ENCODE measurements at places on chromosomes 4 and X.

DNA sequence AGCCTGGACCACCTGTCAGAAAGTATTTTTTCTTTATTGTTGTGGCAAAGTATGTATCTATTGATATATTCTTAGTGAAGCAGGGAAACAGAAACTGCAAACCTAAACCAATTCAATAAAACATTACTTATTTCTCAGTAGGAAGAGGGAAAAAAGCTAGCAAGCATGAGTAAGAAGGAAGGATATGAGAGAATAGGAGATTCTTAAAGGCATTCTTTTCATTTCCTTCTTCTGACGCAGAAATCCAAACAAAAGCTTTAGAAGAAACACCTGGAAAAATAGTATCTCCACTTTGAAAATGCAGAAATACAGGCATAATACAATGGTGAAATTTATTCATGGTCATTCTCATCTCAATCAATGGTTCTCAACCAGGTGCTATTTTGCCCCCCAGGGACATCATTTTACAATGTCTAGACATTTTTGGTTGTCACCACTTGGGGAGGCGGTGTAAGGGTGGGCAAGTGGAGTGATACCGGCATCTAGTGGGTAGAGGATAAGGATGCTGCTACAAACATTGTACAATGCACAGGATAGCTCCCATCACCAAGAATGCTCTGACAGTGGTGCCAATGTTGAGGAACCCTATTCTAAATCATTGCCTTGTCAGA lies 21.7 kb upstream of the ATXN3L start:
- peak; percentile 17 for DNase-seq

- DNase-seq = peak; percentile 24
Measured at GRCh38 chr4:85929961-85930665, 429.7 kb downstream of the MAPK10 start.

DNA sequence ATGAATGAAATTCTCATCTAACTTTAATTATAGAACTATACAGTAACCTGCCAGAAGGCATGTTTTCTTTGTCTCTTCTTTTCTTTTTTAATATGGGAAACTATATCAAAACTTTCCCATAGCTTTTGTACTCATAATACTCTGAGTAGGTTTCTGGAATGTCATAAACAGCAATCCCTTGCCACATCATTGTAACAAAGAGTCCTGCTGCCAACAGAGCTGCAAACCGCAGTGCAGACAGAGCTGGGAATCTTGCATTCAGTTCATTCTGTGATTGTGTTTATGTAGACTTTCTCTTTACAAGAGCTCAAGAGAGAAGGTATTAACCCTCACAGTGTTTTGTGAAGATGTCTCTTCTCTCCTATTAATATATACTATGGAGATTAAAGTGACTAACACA lies 304.4 kb upstream of the SLIT2 start:
- peak; percentile 71 for DNase-seq

- DNase-seq = no peak
Measured at GRCh38 chr4:147943159-147943638, 211.3 kb downstream of the ARHGAP10 start.

- no peak for DNase-seq
Measured at GRCh38 chr4:140088323-140088967, 65.5 kb downstream of the MAML3 start.

DNA sequence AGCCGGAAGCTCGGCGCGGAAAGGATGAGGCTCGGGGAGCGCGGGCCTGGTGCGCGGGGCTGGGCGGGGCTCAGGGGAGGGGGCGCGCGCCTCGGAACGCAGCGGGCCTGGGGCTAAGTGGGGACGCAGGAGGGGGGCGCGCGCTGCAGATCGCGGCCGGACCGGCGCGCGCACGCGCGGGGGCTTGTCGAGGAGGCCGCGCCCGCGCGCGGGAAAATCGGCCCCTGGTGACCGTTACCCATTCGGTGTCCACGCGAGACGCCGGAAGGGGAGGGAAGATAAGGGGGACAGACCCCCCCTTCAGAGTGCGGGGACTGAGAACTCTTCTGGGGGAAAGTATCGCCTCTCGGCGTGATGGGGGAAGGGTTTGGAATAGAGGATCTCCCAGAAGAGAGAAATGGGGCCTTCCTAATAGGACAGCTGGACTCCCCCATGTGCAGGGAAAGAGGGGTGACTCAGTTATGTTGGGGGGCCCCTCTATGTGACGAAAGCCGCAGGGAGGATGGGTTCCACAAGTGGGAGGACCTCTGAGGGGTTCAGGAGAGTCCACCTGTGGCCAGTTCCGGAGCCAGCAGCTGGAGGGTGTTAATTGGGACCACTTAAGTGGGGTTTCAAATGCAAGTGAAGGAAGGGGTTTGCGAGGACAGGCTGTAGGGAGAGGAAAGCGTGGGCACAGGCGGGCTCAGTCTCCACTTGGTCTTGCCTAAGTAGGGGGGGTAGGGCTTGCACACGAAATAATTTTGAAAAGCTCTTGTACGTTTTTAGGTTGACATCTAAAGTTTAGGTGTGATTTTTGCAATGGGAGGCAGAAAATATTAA lies 584 bp downstream of the SUV39H1 start:
- peak; percentile 25 for DNase-seq

- no peak for DNase-seq
Measured at GRCh38 chr4:183765251-183765911, 106.3 kb downstream of the TRAPPC11 start.

GRCh38 chr4:16729336-16729735 lies 169.1 kb downstream of the LDB2 start:
- no peak for DNase-seq

DNA sequence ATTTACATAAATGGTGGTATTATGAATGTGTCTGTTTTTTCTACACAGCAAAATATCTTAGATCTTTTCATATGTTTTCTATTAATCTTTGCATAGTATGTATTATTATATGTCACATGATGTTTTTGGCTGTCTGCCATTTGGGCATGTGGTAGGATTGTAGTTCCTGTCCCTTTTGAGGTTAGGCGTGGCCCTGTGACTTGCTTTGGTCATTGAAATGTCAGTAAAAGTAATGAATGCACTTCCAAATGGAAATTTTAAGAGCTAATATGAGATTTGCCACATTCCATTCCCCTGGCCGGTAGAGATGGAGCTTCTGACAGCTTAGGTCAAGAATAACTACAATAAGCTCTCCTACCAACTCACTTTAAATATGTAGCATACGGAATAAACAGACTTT lies 45.1 kb downstream of the JADE3 start:
- no peak for DNase-seq

DNA sequence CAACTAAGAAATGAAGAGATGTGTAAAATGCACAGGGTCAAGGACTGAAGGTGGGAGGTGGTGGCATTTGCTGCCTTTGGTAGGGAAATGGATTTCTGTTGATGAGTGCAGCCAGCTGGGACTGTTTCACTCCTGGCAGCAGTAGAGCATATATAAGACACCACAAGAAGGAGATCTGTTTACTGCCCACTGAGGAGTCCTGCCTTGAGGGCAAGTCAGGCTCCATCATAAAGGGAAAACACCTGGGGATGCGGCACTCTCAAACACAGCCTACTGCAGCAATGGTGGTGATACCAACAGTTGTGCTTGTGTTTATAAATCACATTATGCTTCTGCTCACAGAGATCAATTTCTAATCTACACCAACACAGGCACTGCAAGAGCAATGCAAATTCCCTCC lies 222.1 kb downstream of the TACR3 start:
- DNase-seq = no peak

- no peak for DNase-seq
Measured at GRCh38 chr4:129672941-129673340, 577.0 kb downstream of the C4orf33 start.

DNA sequence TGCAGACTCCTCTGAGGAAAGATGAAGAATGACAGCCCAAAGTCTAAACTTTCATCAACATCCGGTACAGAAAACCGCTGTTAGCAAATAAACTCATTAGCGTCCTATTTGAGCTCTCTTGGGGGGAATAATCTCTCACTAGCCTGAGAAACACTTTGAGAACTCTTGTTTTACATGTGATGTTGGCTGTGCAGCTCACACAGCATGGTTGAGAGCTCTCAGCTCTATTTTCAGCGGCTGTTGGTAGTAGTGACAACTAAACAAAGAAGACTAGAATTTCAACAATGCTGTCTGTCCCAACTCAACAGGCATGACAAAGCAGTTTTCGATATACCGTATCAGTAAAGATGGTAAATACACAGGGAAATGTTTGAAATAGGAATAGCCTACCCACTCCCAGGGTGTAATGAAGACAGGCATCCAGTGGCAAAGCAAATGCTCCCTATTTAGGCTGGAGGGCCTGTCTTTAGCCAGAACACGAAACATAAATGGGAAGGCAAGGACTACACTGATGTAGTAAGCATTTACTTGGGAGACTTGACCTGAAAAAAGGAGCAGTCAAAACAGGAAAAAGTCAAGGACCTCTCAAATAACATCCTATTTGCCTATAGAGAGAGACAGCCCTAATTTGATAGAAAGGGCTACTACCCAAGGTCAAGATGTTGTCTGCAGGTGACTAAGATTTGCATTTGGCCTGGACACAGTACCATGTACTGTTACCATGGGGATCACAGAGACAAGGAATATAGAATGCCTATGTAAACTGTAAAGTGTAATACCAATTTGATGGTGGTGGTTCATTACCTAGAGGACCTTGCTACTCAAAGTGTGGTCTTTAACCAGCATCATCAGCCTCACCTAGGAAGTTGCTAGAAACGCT lies 60.4 kb downstream of the PPEF2 start:
- no peak for DNase-seq

- no peak for DNase-seq
Measured at GRCh38 chr4:186015212-186015817, 53.6 kb upstream of the TLR3 start.

DNA sequence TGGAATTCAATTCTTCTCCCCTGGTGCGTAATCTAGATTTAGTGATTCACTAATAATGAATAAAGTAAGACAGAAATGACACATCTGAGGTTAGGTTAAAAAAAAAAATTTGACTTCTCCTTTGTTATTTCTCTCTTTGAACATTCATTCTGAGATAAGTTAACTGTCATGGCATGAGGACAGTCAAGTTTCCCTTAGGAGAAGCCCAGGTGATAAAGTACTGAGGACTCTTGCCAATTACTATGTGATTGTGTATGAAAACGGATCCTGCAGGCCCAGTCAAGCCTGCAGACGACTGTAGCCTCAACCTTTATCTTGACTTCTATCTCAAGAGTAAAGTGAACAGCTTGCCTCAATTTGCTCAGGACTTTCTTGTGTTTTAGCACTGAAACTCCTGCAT lies 293.2 kb downstream of the PRR32 start:
- DNase-seq = no peak

GRCh38 chrX:106436691-106437090 lies 175.1 kb upstream of the RADX start:
- DNase-seq = no peak

DNA sequence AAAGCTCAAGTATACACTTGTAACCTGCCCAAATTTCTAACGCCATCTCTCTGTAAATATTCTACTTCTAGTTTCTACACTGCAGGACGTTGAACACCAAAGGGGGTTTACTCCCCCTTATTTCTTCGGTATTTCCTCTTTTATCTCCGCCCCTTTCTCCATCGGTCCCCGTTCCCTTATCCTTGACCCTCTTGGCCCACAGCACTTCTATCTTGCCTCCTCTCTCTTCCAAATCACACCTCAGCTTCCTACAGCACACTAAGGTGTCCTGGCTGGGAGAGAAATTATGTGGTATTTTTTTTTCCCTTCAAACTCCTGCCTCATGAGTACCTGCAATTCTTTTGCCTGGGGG lies 715 bp downstream of the ZMAT1 start:
- DNase-seq = no peak
